ENCODE measurements at places on chromosomes 2 and 18.

DNA sequence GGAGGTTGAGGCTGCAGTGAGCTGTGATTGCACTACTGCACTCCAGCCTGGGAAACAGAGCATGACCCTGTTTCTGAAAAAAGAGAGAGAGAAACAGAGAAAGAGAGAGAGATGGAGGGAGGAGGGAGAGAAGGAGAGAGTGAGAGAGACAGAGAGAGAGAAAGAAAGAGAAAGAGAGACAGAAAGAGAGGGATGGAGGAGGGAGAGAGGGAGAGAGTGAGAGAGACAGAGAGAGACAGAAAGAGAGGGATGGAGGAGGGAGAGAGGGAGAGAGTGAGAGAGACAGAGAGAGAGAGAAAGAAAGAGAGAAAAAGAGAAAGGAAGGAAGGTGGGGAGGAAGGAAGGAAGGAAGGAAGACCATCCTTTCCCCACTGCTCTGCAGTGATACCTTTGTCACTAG lies 48.1 kb upstream of the ACKR3 start:
- DNase-seq = no peak

- no peak for DNase-seq
Measured at GRCh38 chr2:111951486-111951885, 53.1 kb downstream of the MERTK start.

- no peak for DNase-seq
Measured at GRCh38 chr2:230018153-230018552, 50.6 kb downstream of the SLC16A14 start.

- DNase-seq = no peak
Measured at GRCh38 chr18:52140986-52141385, 199.0 kb upstream of the DCC start.

DNA sequence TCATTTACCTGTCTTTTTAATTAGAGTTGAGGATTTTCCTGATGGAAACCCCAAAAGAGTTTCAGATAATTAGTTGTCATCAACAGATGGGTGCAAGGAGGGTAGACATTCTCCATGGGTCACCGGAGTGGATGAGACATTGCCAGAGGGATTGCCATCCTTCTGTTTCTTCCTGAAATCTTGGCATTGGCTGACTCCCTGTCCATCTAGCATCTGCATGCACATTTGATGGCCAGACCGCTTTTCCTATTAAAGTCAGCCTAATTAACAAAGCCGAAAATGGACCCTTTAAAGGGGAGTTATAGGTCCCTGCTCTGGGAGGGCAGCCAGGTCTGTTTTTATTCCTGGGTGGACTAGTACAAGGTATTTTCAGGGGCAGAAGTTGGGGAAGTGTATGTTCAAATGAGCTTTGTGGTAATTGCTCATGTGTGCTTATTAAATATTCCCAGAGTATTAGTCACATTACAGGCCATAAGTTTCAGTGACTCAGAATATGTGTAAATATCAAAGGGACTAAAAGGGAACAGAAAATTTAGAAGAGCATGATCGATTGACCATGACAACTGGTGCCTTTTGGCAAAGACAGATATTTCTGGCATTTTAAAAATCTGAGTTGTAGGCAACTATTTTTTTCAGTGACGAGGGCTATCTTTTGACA lies 209.8 kb downstream of the PHLPP1 start:
- no peak for DNase-seq

DNA sequence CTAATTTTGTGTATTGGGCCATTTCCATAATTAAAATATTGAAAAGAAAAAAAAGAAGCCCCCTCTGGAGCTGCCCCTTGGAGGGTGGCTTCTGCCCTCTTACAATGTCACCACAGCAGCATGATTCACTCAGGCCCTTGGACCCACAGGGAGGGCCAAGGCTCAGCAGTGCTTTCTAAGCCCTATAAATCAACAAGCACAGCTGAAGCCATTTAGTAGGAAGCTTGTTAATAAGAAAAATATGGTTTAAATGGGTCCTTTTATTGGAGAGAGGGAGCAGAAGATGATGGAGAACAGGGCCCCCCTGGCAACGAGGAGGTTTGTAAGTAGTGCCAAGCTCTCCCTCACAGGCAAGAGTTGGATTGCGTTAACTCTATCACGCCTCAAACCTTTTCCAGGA lies 107.6 kb upstream of the FZD7 start:
- DNase-seq = no peak

DNA sequence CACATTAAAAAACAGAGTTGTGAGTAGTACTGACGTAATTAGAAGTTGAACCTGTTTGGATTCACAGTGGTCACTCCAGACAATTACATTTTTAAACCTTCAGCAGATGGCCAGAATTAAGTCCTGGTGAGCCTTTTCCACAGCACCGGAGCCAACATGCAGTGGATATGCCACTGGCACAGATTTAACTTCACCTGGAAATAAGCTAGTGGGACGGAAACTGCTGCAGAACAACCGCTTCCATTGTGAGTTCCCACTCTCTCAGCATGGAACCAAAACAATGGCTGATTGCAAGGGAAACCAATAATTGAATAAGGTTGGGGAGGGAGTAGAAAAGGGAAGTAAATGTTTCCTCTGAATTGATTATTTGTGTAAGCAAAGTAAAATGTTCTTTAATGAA lies 515.1 kb downstream of the STK39 start:
- DNase-seq = no peak

- no peak for DNase-seq
Measured at GRCh38 chr2:104321796-104322349, 532.0 kb upstream of the POU3F3 start.

DNA sequence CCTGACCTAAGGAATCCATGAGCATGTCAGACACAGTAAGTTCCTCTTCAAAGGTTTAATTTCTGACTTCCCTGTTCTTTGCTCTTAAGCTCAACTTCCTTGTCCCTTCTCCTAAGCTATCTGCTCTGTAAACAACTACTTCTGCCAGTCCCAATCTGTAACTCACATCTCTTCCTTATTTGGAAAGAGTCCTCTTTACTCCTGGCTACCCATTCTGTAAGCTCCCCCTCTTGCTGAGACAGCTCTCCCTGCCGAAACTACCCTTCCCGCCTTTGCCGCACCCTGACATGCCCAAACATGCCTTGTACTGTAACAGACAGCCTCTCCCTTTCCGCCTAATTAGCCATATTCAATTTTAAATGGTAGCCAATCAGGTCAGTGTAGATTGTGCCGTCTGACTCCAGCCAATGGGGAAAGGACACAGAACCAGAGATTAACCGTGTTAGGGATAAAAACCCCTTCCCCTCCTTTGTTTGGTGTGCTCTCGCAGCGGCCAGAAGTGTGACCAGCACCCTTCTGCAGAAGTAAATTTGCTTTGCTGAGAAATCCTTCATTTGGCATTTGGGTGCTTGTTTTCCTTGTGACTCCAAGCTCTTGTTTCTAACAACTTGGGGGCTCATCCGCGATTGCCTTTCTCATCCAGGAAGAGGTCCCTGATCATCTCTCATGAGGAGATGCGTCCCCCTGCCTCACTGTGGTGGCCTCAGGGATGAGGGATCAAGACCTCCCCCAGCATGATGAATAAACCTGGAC lies 49.0 kb downstream of the PIAS2 start:
- no peak for DNase-seq

- no peak for DNase-seq
Measured at GRCh38 chr2:134936691-134937090, 18.1 kb downstream of the CCNT2 start.

GRCh38 chr18:2442726-2443275 lies 128.5 kb downstream of the METTL4 start:
- no peak for DNase-seq

- no peak for DNase-seq
Measured at GRCh38 chr18:22368021-22368420, 49.7 kb downstream of the CTAGE1 start.

DNA sequence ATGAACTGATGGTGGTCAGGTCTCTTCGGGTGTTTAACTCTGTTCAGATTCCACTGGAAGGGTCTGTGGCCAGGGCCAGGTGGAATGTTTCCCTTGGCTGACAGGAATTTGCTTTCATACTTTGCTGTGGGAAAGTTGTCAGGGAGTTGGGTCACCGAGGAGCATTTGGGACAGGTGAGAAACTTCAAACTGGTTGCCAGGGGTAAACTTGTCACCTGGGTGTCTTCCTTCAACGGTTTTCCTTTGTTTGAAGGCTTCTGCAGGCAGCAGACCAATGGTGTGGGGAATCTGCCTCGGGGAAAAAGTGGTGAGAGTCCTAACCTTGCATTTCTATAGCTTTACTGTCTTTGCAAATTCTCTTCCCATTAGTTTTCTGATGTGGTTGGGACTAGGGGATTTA lies 92.2 kb downstream of the TGFA start:
- no peak for DNase-seq

- DNase-seq = no peak
Measured at GRCh38 chr18:58776084-58776483, 88.6 kb upstream of the ZNF532 start.

DNA sequence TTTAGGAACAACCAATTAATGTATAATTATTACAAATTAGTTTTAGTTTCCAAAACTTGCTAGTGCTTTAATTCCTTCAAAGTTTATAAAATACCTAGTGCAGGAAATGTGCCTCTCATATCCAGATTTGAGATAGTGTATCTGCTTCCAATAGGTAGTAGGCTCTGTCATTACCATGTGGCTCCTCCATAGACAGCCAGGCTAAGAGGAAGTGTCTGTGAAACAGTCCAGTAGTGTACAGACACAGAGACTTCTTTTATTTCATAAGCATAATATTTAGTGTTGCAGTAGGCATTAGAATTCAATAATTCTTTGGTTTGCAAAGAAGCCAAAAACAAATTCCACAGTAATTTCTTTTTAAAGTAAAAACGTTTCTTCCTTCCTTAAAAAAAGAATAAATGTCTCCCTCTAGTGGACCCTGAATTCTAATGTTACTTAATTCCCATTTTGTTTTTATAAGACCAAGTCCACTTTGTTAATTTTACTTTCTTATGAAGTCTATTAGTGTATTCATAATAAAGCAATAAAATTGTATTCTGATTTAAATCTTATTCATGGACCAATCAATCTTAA lies 101.2 kb downstream of the NEB start:
- no peak for DNase-seq

GRCh38 chr18:9296233-9297006 lies 38.2 kb upstream of the TWSG1 start:
- DNase-seq = no peak

- DNase-seq = no peak
Measured at GRCh38 chr2:163420604-163421003, 315.2 kb downstream of the FIGN start.

DNA sequence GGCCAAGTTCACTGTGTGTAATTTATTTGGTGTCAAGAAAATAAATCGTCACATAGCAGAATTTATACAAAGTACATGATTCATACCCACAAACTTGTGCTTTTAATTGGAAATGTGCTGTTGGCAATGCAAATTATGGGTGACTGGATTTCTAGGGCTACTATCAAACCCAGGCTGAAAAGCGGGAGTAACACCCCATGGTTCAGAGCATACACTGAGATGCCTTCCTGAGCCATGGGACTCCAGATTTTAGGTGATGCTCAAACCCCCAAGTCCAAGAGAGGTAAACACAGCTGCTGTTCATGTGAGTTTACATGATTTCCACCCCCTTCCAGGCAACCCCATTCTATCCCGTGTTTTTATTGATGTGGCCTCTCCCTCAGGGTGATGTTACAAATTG lies 565.9 kb upstream of the ID2 start:
- no peak for DNase-seq

Data from activated T-cell treated with anti-CD3 and anti-CD28 coated beads for 4 hours (primary cell).